Keratinocyte (primary cell): ENCODE measurements at places on chromosomes 11 and 22.

DNA sequence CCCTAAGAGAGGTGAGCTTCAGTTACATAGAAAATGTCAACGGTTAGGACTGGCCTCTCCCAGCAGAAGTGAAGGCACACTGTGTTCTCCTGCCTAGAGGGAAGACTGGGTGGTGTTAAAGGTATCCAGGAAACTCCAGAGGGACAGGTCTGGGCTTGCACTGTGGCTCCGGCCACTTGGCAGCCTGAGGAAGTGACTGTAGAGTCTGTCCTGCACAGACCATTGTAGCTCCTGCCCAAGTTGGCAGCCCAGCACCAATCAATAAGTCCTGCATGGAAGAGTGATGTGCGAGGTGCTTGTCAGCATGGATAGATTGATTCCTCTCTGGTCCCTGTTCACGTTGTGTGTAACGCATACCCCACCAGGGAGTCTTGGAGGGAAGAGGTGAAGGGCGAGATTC is 284.8 kb downstream of the TENM4 start:
- peak; percentile 26 for DNase-seq

DNA sequence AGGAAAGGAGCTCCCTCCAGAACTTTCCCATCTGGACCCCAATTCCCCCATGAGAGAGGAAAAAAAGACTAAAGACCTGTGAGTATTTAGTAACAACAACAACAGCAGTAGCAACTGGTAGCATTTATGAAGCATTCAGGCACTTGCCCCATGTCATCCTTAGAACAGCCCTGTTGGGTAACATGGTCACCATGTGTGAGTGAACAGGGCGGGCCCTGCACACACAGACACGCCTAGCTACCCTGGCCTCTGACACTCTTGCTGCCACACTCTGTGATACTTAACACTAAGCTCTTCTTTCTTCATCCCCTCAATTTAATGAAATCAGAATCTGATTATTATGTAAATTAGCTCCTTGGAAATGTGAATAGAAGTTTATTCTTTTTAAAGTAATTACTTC is 26.1 kb upstream of the SLC25A18 start:
- DNase-seq = no peak

- DNase-seq = no peak
Measured at GRCh38 chr11:12441231-12441861, 64.0 kb downstream of the PARVA start.

DNA sequence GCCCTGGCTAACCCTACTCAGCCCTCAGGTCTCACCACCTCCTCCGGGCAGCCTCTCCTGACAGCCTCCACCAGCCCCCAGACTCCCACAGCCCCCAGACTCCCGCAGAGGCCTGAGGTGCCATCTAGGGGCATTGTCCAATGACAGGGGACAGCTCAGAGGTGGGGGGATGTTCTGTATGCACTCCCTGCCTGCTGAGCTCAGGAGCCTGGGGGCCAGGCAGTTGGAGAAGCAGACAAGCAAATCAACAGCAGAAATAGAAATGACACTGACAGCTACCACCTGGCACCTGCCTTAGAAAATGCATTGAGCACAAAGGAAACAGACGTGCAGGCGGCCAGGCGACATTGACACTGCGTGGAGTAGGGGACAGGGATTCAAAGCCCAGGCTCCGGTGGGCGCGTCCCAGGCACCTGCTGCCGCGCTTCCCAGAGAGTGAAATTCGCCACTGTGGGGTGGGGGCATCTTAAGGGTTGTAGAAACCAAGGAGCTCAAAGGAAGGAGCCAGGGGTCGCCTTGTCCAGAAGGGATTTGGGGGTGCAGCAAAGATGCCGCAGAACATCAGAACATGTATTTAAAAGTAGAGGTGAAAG is 22.5 kb upstream of the WNT7B start:
- no peak for DNase-seq

DNA sequence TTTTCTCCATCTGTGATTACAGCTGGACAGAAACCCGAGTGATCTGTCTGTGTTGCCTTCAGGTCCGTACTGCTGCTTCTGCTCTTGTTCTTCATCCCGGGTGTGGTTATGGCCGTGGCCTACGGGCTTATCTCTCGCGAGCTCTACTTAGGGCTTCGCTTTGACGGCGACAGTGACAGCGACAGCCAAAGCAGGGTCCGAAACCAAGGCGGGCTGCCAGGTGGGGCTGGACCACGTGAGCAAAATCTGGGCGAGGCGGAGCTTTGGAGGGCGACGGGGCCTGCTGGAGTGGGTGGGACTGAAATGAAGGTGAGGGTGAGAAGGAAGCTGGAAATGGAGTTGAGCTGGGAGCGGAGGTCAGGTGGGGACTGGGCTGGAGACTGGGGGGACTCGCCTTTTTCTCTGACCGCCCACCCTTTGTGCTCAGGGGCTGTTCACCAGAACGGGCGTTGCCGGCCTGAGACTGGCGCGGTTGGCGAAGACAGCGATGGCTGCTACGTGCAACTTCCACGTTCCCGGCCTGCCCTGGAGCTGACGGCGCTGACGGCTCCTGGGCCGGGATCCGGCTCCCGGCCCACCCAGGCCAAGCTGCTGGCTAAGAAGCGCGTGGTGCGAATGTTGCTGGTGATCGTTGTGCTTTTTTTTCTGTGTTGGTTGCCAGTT is 11.1 kb downstream of the CCKBR start:
- DNase-seq = no peak

DNA sequence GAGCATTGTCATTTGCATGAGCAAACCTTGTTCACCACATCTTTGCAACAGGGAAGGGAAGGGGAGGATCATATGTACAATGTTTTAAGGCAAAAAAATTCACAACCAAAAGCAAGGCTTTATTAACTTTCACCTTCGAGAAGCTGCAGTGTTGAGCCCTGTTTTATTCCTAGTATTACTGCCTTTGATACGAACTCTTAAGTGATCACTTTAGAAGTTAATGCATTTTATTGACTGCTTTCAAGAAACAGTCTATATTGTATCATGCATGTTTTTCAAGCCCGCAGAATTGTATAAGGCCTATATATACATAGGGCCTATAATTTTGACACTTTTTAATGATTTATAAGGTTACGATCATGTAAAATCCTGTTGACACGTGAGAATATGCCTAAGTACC is 117.5 kb upstream of the VPREB1 start:
- no peak for DNase-seq
